ENCODE measurements at places on chromosomes 1 and 21.

GRCh38 chr21:40507978-40508377, 339.0 kb downstream of the DSCAM start:
- no peak for DNase-seq

DNA sequence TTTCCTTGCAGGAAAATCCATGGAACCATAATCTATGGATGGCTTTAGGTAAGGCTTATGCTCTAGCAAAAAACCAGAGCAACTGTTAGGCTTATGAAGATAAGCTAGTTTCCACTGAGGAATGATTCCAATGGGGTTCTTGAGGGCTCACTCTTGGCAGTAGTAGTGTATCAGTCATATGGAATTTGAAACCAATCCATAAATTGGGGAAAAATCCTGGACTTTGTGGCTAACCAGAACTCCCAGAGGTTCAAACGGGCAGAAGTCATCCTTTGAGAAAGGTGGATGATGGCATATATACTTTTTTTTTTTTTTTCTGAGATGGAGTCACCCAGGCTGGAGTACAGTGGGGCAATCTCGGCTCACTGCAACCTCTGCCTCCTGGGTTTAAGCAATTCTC, 54.2 kb upstream of the ATF3 start:
- no peak for DNase-seq

GRCh38 chr1:183407961-183408360, 10.2 kb downstream of the NMNAT2 start:
- DNase-seq = no peak

GRCh38 chr1:3651930-3652547, at the start of gene TP73:
Gene TP73, plus strand, starts transcription at chr1:3652516. Its CDS starts 29,850 bp downstream, at chr1:3682366.
- no peak for DNase-seq

DNA sequence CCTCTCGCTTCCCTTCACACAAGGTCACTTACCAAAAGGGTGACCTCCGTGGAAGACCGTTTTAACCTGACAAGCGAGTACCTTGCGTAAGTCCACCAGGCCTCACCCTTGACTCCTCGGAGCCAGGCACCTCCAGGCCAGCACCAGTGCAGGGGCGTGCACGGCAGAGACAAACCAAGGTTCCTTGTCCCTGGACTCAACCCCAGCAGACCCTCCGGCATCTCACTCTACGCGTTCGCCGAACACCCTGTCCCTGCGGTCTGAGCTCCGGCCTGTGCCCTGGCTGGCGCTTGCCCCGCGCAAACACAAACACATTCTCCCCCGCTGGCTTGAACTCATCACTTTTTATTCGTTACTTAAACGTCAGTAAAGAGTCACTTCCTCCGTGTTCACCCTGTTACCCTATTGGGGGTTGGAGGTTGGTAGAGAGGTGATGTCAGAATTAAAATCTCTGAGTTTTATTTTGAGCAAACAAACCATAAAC, 4.5 kb downstream of the TBX15 start:
- no peak for DNase-seq
